Astrocyte (in vitro differentiated cells and primary cell): ENCODE measurements at places on chromosomes 7 and 10.

DNA sequence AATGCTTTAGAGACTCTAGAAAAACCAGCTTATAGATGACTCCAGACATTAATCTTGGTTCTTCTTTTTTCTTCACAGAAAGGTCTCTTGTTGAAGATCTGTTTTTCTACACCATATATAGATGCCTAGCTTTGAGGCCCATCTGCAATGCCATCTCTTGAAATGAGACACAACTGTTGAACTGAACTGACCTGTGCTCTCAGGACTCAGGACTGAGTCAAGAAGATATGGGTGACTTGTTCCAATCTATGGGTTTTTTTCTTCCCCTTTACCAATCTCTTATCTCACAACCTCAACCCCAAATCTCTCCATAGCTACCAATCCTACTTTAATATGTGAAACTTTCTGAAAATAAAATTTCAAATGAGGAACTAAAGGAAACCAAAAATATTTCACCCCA lies 194.7 kb downstream of the SNX13 start:
- no peak for DNase-seq

GRCh38 chr10:43949351-43949750 lies 300.7 kb upstream of the ZNF32 start:
- DNase-seq = no peak

GRCh38 chr10:19629567-19629966 lies 186.7 kb upstream of the PLXDC2 start:
- peak; percentile 37 for DNase-seq

- no peak for DNase-seq
Observed at GRCh38 chr10:97100657-97101056, 85.1 kb downstream of the SLIT1 start.

- peak; percentile 10 for DNase-seq
Observed at GRCh38 chr7:19491821-19492452, 216.9 kb downstream of the POLR1F start.

- DNase-seq = no peak
Observed at GRCh38 chr7:94834359-94834758, 73.0 kb upstream of the PPP1R9A start.

GRCh38 chr7:71133856-71134255 lies 1.9 kb downstream of the GALNT17 start:
- DNase-seq = no peak

DNA sequence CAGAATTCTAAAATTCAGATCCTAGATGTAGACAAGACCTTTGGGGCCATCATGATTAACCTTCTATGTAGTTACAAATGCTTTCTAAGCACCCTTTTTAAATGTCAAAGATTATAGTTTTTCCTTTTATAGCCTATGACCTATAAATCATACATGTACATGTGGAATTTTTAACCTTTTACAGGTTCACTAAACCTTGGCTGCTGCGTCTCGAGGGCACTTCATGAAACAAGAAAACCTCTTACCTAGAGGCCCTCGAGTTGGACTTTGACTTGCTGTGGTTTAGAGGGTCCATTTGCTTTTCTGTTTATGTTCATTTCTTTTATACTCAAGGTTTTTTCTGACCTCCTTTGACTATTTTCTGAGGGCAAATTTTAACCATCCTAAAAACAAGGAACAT lies 302.2 kb downstream of the CSTF2T start:
- DNase-seq = no peak

DNA sequence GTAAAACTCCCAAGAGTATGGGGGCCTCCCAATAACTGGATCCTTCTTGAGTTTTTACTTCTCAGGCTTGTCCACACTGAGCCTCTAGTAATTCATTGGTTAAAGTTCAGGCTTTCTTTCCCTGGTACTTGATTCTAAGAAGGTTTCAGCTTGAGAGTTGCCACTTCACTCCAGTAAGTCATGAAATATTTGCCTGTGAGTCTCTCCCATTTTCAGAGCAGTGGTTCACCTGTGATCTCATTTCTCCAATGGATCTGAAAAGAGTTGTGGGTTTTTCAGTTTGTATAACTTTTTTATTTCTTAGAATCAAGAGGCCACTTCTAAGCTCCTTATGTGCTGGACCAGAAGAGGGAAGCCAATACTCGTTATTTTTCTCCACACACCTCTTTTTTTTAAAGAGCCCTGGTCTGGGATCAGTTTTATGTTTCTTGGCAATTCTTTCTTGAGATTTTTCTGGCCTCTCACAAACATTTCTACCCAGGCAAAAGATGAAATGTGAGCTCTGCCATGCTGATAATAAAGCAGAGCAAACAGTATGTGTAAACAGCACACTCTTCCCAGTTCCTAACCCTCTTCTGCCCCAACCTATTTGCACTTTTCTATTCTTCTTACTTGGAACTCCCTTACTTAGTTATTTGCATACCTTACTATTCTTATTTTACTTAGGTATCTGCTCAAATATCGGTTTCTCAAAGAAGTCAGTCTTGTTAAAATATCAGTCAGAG lies 983.4 kb downstream of the CCSER2 start:
- DNase-seq = no peak

DNA sequence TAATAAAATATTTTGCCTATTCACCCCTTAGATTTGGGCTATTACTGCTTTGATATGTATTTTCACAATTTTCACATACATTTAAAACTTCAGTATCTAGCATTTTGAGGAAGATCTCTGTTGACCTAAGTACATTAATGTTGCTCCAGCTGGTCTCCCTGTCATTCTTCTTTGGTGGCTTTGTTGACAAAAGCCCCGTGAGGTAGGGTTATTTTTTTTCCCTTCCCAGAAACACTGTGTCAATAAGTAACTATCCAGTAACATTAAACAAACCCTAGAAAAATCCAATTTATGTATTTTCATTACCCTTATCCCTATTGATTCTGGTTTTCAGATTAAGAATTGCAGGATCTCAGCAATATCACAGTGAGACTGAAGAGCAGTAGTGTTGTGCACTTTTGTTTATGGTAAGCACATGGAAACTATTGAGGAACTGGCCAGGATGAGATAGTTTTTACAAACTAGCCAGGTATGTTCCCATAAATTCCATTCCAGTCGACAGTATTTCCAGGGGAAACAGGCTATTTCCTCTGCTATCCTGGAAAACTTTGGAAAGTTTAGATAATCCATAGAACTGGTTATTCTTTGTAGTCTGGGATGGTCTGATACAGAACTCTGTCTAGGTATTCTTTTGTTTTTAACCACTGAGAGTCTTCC lies 198.2 kb downstream of the PON1 start:
- no peak for DNase-seq

GRCh38 chr10:1320739-1321320 lies 264.6 kb downstream of the WDR37 start:
- DNase-seq = no peak

DNA sequence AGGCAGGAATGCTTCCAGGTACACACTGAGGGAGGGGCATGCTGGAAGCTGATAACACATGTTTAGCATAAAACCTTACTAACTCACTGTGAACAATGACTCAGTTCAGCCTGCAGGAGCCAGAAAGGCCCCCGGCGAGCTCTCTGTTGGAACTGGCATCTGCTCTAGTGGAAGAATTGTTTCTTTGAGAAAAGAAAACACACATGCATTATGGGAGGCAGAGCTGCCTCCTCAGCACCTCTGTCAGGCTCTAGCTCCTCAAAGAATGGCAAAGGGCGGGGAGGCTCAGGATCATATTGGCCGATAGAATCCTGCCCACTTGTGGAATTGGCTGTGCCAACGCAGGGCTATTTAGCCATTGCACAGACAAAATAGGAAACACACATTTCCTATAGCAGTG lies 338.3 kb downstream of the CXCL12 start:
- peak; percentile 62 for DNase-seq

- DNase-seq = no peak
Observed at GRCh38 chr7:91596287-91596686, 284.2 kb downstream of the MTERF1 start.

DNA sequence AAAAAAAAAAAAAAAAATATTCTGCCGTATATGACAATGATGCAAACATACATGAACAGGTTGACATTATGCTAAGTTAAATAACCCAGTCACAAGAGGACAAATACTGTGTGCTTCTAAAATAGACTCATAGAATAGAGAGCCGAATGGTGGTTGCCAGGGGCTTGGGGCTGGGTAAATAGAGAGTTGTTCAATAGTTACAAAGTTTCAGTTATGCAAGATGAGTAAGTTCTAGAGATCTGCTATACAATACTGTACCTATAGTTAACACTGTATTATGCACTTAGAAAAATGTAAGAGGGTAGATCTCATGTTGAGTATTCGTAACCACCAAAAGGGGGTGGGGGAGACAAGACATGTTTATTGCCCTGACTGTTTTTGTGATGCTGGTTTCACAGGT lies 77.1 kb upstream of the GNAI1 start:
- DNase-seq = no peak

DNA sequence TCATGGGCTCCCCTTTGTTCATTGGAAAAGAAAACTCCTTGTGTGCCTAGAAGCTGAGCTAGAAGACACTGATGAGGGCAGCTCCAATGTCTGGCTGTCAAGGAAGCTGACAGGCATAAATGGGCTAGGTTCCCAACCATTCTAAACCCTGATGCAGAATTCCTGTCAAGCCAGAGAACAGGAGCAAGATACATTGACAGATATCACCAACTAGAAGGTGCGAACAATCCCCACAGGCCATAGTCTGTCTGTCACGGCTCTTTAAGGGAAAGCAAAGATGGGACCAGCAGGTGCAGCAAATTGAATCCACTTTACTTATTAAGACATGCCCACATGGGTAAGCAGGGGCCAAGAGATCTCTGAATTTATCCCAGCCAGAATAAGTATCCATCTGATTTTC lies 617.9 kb upstream of the POT1 start:
- no peak for DNase-seq

GRCh38 chr7:29588900-29589696 lies 25.5 kb downstream of the PRR15 start:
- no peak for DNase-seq

DNA sequence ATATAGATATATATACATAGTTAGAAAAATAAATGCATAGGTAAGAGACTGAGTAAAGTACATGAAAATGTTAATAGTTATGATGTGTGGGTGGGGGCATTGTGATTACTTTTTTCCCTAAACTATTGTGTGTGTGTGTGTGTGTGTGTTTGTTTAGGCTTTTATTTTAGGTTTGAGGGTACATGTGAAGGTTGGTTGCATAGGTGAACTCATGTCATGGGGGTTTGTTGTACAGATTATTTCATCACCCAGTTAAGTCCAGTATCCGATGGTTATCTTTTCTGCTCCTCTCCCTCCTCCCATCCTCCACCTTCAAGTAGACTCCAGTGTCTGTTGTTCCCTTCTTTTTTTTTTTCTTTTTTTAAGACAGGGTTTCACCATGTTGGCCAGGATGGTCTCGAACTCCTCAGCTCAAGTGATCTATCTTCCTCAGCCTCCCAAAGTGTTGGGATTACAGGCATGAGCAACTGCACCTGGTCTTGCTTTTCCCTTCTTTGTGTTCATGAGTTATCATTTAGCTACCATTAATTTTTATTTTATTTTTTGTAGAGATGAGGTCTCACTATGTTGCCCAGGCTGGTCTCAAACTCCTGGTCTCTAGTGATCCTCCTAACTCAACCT lies 1.9 kb upstream of the RUFY2 start:
- no peak for DNase-seq

DNA sequence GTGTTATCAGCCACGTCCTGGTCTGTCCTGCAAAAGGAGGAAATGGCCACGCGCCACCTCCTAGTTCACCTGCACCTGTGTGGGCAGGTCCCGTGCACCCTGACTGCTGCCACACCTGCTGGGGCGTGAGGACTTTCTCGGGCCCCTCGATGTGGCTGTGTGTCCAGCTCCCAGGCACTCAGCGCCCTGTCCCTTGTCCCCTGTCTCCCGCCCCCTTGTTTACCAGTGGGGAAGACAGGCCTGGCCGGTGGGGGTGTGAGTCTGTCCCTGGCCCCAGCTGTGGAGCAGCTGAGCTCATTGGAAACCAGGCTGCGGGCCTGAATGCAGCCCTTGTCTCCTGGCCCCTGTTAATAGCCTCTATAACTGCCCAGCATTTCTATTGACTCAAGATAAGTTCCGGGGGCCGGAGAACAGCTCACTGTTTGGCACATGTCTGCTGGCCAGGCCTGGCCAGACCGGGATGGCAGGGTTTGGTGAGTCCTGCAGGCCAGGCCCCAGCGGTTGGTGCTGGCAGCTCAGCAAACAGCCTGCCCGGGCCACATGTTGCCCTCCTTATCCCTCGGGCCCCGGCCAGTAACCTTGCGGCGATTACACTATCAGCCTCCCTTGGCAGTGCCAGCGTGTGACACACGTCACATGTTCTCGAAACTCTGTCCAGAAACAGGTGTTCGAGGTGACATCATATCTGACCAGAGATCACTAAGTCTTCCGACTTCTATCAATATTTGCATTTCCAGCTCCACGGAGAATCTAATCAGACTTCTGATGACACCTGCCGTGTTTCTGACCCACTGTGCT lies 52.1 kb downstream of the FOXL3 start:
- DNase-seq = no peak

- no peak for DNase-seq
Observed at GRCh38 chr10:88551246-88551645, 31.9 kb downstream of the RNLS start.

DNA sequence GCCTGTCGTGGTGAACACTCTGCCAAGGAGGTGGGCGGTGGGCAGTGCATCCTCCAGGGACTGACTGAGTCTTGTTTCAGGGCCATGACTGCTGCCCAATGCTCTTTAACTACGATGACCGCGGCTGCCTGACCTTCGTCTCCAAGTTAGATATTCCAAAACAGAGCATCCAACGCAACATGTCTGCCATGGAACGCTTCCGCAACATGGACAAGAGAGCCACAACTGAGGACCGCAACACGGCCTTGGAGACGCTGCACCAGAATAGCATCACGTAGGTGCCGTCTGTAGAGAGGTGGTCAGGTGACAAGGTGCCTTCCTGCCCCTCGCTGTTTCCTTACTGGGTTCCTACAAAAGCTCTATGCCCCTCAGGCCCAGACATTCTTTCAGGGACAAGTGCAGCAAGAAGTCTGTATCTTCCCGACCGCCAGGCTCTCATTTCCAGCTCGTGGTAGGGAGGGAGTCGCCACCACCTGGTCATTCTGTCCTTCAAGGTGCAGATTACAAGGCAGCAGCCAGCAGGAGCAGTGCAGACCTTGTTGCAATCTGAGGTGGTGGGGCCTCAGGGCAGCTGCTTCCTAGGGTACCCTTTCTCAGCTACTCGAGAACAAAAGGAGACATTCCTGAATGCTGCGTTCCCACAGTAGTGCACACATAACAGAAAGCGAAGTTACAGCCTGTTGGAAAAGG lies 14.9 kb upstream of the ARPC1B start:
- no peak for DNase-seq

GRCh38 chr10:18261063-18261610 lies 120.9 kb downstream of the CACNB2 start:
- no peak for DNase-seq

GRCh38 chr10:111548084-111548726 lies 471.4 kb downstream of the ADRA2A start:
- DNase-seq = no peak
